ENCODE measurements at places on chromosomes 12 and 14.

DNA sequence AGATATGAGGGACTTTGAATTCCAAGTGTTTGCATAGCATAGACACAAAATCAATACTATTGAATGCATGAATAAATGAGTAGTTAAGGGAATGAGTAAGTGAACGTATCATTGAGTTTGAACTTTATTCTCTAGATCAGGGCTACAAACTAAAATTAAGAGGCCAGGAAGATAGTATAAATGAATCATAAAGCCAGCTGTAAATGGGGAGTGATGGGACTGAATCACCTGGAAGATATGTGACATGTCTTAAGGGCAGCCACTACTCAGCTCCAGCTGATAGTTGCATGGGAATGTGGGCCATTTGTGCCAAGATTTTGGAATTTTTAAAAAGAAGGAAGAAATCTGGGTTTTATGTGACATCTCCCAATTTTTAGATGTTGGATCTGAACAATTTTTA lies 229.9 kb downstream of the AKAP6 start:
- no peak for DNase-seq

- DNase-seq, result no peak
These were observed 8.7 kb upstream of the GALNT6 start for GRCh38 chr12:51399891-51400290.

DNA sequence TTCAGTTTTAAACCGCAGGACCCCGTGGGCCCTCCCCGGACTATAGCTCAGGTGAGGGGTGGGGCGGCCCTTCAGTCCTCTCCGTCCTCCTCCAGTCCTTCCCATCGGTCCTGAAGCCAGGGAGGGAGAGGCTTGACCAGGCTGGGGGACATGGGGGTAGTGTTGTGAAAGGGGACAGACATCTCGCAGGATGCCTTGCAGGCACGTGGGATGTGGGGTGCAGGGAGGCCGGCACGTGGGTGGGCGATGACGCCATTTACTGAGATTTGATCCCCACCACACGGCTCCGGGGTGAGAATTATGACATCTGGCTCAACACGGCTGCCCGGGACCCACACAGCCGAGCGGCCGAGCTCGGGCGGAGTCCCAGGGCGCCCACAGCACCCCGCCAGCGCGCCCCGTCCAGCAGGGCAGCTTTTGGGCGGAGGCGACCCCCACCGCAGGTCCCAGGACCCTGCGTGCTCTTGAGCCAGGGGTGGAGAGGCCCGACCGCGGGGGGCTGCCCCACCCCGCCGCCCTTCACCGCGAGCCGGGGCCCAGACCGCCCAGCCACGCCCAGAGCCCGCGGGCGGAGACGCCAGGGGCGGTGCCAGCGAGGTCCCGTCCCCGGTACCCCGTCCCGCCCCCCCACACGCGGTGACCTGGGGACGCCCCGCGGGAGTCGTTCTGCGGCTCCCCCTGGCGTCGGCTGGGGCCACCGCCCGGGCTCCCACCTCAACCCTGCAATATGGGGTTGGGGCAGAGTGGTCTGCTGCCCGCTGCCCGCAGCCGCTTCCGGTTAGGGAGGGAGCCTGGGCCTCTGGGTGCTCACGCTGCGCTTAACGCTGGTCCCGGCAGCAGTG lies 3.3 kb upstream of the EXOC3L4 start:
- peak; percentile 75 for DNase-seq

GRCh38 chr14:90159146-90159545 lies 97.2 kb upstream of the PSMC1 start:
- no peak for DNase-seq

DNA sequence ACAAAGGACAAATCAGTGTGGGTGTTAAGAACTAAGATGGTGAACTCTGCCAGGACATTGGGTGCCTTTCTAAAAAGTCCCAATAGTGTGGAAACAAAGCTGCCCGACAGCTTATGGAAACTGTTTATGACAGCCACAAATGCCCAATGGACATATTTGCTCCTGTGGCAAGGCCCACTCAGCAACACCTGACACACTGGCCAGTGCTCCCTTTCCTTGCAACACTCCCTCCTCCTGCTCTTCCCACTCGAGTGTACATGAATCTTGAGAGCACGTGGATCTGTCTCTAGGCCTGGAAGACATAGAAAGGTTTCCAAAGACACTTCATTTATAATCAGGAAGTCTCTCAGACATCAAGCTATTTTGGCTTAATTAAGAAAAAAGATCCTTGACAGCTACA lies 14.2 kb upstream of the LRIG3 start:
- no peak for DNase-seq

Data from activated CD4-positive, alpha-beta T cell treated with anti-CD3 and anti-CD28 coated beads, Interleukin-2, amount 50 U/mL, for 1 hour (primary cell).